ENCODE measurements at places on chromosomes 3 and 15. TPM values are rescaled to one million over a fixed set of nuclear protein-coding genes. Genes with fewer than 3 reads are reported as not detected.

- DNase-seq: no peak
Observed at GRCh38 chr3:160481856-160482255, 32.3 kb upstream of the TRIM59 start.

DNA sequence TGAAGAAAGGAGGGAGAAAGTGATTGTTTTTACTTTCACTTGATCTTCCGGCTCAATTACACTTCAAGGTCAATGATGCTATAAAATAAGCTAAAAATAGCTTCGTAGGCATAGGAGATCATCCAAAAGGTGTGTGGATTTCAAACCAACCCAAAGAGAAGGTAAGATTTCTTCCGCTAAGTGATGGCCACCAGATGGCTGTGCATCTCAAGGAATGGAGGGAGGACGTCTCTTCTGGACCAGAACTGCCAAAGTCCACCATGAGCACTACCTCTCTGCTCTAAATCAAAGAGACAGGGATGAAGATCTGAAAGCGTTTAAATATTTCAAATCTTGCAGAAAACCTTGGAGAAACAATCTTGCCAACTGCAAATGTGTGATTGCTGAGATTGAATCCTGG lies 199.1 kb upstream of the ZPLD1 start:
- no peak for DNase-seq

Gene SV2B
- 1.6 TPM for total RNA-seq

Gene ZBED2
- 0.32 TPM for total RNA-seq

Gene TTLL13
- total RNA-seq: 0.13 TPM

All from GM12878 (cell line).